CD4-positive, alpha-beta T cell (primary cell): ENCODE measurements at places on chromosomes 1 and 21.
A peak's percentile ranks its signal among the peaks of the same experiment; 100 is the strongest.

GRCh38 chr1:62040973-62041372 is 153.7 kb upstream of the L1TD1 start:
- H3K4me1 ChIP-seq: no peaks in the 10 kb centered on the region
- H3K27ac ChIP-seq: no peak overlapping the region
- H3K27me3 ChIP-seq: no peaks in the 10 kb centered on the region
- H3K36me3 ChIP-seq: peaks cover 11% of the 10 kb centered on the region

DNA sequence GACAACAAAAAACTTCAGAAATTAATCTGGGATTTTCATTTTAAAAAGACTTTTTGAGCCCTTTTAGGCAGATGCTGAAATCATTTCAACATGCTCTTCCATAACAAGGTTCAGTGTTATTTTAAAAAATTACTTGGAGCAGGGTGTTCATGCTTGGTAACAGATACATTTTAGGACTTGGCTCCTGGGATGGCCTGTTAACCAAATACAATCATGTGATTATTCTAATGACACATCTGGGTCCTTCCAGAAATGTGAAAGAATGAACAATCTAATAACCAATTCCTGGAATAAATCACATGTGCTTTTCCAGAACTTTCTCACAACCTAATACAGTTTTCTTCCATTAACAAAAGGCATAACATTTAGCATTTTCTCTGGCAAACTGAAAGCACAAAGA is 379.8 kb upstream of the RUNX1 start:
- peaks cover 3% of the 10 kb centered on the region for H3K27me3 ChIP-seq
- H3K4me3 ChIP-seq: no peak overlapping the region
- H3K36me3 ChIP-seq: no peaks in the 10 kb centered on the region
- no peak overlapping the region for H3K27ac ChIP-seq
- peaks cover 11% of the 10 kb centered on the region for H3K4me1 ChIP-seq
- no peak for DNase-seq

- peak overlapping the region; percentile 43 for H3K27ac ChIP-seq
- H3K4me1 ChIP-seq: peaks cover 56% of the 10 kb centered on the region
- DNase-seq: no peak
- H3K4me3 ChIP-seq: no peak overlapping the region
- peaks cover 16% of the 10 kb centered on the region for H3K36me3 ChIP-seq
These were observed 78.6 kb downstream of the MORN1 start for GRCh38 chr1:2312515-2313301.

DNA sequence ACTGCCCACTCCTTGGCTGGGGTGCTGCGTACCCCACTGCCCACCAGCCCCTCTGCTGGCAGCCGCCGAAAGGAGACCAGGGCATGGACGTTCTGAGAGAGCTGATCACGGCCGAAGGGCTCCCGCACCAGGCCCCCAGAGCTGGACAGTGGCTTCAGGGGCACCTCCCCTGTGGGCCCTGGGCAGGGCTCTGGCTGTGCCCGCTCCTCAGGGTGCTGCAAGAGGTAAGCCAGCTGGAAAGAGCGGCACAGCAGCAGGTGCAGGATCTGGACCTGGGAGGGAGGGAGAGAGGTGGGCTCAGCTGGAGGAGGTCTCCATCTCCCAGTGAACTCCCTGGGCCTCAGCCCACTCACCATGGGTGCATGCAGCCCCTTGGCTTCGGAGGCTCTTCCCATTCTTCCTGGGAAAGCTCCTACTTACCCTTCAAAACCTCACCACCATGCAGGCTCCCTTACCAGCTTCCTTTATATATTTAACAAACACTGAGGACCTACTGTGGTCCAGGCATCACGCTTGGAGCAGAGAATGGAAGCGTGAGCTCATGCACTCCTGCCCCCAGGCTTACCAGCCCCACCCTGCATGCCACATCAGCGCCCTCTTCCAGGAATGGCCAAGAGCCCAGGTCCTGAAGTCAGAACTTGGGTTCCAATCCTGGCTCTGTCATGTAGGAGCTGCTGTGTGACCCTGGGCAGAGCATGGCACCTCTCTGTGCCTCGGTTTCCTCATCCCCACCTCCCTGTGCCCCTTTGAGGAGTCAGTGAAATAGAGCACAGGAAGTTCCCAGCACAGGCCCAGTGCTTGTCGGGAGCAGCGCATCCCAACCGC is 6.8 kb upstream of the KIF17 start:
- H3K36me3 ChIP-seq: no peaks in the 10 kb centered on the region
- H3K27me3 ChIP-seq: peaks cover 7% of the 10 kb centered on the region
- no peaks in the 10 kb centered on the region for H3K4me1 ChIP-seq
- no peak overlapping the region for H3K4me3 ChIP-seq

DNA sequence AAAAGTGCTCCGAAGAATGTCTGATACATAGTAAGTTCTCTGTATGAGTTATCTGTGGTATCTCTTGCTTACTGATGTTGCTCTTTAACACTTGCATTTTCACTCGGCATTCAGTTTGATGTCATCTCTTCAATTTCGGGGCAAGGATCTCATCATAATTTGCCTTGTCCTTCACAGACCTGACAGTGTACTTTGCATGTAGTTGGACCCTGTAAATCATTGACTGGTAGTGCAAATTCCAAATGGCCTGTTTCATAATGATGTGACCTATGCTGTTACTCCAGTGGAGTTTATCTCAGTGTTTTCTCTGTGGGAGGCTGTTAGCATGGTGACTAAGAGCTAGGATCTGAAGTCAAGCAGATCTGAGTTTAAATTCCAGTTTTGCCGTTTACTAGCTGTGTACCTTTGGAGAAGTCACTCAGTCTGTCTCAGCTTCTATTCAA is 34.2 kb upstream of the ABCD3 start:
- no peaks in the 10 kb centered on the region for H3K27me3 ChIP-seq
- DNase-seq: no peak
- no peak overlapping the region for H3K4me3 ChIP-seq
- H3K36me3 ChIP-seq: no peaks in the 10 kb centered on the region

DNA sequence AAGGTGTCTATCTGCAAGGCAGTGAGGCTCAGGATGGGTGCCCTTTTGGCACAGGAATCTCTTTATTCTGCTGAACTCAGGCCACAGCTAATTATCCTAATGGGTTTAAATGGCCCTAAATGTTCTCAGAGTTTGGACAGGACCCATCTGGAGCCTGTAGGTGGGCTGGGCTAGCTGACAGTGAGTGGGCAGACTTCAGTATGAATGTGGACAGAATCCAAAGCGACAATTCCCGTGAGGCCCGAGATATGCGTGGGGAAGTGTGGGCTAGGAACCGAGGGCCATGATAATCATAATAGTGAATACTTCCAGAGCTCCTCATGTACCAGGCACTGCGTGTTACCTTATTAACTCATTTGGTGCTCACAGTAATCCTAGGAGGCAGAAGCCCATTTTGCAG is 165.3 kb downstream of the GRIK3 start:
- no peak overlapping the region for H3K4me3 ChIP-seq
- H3K4me1 ChIP-seq: no peaks in the 10 kb centered on the region
- peaks cover 5% of the 10 kb centered on the region for H3K27me3 ChIP-seq
- H3K27ac ChIP-seq: no peak overlapping the region
- DNase-seq: no peak

GRCh38 chr21:36699546-36700294 is 805 bp downstream of the SIM2 start:
- DNase-seq: no peak
- H3K27ac ChIP-seq: no peak overlapping the region
- peaks cover 32% of the 10 kb centered on the region for H3K4me1 ChIP-seq
- peaks cover 81% of the 10 kb centered on the region for H3K27me3 ChIP-seq

DNA sequence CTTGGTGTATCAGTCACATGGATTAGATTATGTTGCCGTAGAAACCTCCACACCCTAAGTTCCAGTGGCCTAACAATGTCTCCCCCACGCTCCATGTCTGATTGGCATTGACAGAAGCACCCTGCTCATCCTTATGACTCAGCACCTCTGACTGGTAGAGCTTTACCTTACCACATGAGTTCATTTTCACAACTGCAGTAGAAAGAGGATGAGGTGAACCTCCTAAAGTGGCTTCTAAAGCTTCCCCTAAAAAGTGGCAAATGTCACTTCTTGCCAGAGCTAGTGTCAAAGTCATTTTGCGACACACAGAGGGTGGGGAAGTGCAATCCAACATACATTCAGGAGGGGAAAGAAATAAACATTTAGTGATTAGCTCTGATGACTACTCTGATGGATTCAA is 30.6 kb upstream of the LYPD8 start:
- H3K4me1 ChIP-seq: no peaks in the 10 kb centered on the region
- H3K4me3 ChIP-seq: no peak overlapping the region
- H3K27ac ChIP-seq: no peak overlapping the region
- no peak for DNase-seq
- no peaks in the 10 kb centered on the region for H3K36me3 ChIP-seq

DNA sequence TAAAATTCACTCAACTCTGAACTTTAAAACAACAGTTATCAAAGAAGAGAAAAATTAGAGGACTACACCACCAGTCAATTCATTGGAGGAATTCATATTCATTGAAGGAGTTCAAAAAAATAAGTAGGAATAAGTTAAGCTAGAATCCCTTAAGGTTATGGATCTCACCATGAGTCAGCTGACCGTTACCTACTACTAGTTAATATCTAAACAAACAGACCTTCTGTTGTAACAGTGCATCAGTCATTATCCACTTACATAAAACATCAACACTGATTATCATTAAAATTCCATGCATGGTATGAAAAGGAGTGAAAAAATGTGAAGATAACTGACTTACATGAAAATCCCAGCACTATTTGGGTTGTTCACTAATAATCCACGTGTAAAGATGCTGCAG is 44.9 kb downstream of the FOXJ3 start:
- no peak overlapping the region for H3K27ac ChIP-seq
- H3K27me3 ChIP-seq: no peaks in the 10 kb centered on the region
- DNase-seq: no peak
- H3K36me3 ChIP-seq: no peaks in the 10 kb centered on the region
- no peaks in the 10 kb centered on the region for H3K4me1 ChIP-seq
- no peak overlapping the region for H3K4me3 ChIP-seq

GRCh38 chr21:44965251-44966022 is 25.6 kb downstream of the SLX9 start:
- no peaks in the 10 kb centered on the region for H3K27me3 ChIP-seq
- peaks cover 38% of the 10 kb centered on the region for H3K36me3 ChIP-seq
- no peak overlapping the region for H3K4me3 ChIP-seq
- DNase-seq: no peak
- H3K27ac ChIP-seq: no peak overlapping the region
- H3K4me1 ChIP-seq: peaks cover 50% of the 10 kb centered on the region

- H3K4me1 ChIP-seq: no peaks in the 10 kb centered on the region
- H3K4me3 ChIP-seq: no peak overlapping the region
- H3K27ac ChIP-seq: no peak overlapping the region
- H3K36me3 ChIP-seq: no peaks in the 10 kb centered on the region
These were observed 258.7 kb downstream of the RRAGC start for GRCh38 chr1:38600905-38601304.

- peaks cover 21% of the 10 kb centered on the region for H3K4me1 ChIP-seq
- H3K36me3 ChIP-seq: no peaks in the 10 kb centered on the region
- no peaks in the 10 kb centered on the region for H3K27me3 ChIP-seq
- H3K4me3 ChIP-seq: no peak overlapping the region
- no peak overlapping the region for H3K27ac ChIP-seq
- DNase-seq: no peak
These were observed 23.0 kb upstream of the ITPKB start for GRCh38 chr1:226762055-226762454.

DNA sequence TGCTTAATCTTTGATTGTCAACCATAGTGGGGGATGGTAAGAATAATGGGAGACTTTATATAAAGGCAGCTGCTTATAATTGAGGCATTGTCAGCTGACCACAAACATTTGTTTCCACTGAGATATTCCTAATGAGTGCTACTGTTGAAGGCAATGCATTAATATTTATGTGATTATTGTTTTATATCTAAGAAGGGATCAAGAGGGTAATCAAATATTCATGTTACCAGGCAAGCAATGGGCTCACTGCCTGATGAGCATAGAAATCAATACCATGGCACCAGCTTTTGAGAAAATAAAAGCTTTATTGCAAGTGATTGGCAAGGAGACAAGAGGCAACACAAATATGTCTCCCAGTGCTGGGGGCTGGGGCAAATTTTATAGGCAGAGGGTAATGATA is 706.7 kb upstream of the ADAMTS5 start:
- H3K4me1 ChIP-seq: no peaks in the 10 kb centered on the region
- DNase-seq: no peak
- H3K27me3 ChIP-seq: no peaks in the 10 kb centered on the region
- no peak overlapping the region for H3K27ac ChIP-seq

DNA sequence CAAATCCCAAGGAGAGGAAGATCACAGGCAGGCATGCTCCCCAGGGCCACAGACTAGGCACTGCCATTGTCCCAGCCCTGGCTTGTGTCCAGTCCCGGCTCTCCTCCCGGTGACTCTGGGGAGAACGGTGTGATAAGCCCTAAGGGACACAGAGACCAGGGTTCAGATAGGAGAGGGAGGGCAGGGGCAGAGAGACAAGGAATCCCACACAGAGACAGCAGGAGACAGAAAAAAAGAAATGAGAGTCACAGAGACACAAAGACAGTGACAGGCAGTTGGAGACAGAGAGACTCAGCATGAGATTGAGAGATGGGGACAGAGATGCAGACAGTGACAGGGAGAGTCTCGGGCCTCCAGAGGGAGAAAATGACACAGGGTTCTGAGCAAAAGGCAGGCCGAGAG is 361 bp downstream of the INSRR start:
- no peak overlapping the region for H3K27ac ChIP-seq
- no peak for DNase-seq
- no peak overlapping the region for H3K4me3 ChIP-seq
- peaks cover 29% of the 10 kb centered on the region for H3K4me1 ChIP-seq
- H3K27me3 ChIP-seq: peaks cover 52% of the 10 kb centered on the region
- H3K36me3 ChIP-seq: no peaks in the 10 kb centered on the region

DNA sequence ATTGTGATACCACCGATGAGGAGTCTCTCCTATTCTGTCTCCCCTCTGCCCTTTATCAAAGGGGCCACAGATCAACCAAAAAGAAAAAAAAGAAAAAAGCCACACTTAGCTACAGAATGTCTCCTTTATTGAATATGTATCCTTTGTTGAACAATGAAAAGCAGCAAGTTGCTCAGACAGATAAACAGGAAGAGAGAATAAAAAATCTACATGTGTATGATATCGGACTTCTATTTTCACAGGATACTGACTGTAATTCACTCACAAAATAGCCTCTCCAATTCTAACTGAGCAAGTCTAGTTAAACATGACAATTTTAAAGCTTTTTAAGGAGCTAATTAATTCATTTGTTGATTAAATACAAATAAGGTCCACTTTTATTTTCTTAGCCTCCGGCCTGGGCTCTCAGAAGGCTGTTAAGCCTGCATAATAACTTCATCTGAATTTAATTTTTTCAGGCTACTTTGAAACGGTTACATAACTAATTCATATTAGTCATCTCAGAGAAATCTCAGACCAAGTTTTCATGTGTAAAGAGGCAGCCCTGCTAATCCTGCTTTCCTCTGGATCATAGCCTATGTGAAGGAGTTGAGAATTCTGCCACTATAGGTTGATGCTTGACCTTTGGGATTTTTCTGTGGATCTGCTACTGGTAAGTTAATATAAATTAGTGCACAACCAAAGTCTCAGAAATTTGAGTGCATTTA is 304.1 kb upstream of the NR5A2 start:
- H3K4me1 ChIP-seq: no peaks in the 10 kb centered on the region
- H3K27me3 ChIP-seq: no peaks in the 10 kb centered on the region
- no peaks in the 10 kb centered on the region for H3K36me3 ChIP-seq

GRCh38 chr1:199522338-199522737 is 505.2 kb upstream of the NR5A2 start:
- H3K36me3 ChIP-seq: no peaks in the 10 kb centered on the region
- H3K27ac ChIP-seq: no peak overlapping the region
- H3K4me3 ChIP-seq: no peak overlapping the region
- H3K27me3 ChIP-seq: no peaks in the 10 kb centered on the region
- no peak for DNase-seq
